Panc1 (cell line): ENCODE measurements at places on chromosomes 11 and 22. TPM values are rescaled to one million over a fixed set of nuclear protein-coding genes. Genes with fewer than 3 reads are reported as not detected.

TSGA10IP gene
- not detected for total RNA-seq

TBX10 gene
- not detected for total RNA-seq

SEPTIN5 gene
- 17.2 TPM for total RNA-seq

KRTAP5-11 gene
- not detected for total RNA-seq

SLC39A13 gene
- 50.2 TPM for total RNA-seq

BTG4 gene
- not detected for total RNA-seq

VSTM5 gene
- not detected for total RNA-seq

IMMP1L gene
- 21.1 TPM for total RNA-seq

C11orf87 gene
- total RNA-seq, result not detected

CFAP300 gene
- 6.4 TPM for total RNA-seq

SYTL2 gene
- total RNA-seq, result 132 TPM

DNAJB7 gene
- total RNA-seq, result not detected

TMEM151A gene
- total RNA-seq, result 11.0 TPM

CSNK2A3 gene
- 2.6 TPM for total RNA-seq

TMA7B gene
- not detected for total RNA-seq

YDJC gene
- total RNA-seq, result 60.6 TPM

MGAT3 gene
- 0.57 TPM for total RNA-seq

PYGM gene
- 0.39 TPM for total RNA-seq

THRSP gene
- not detected for total RNA-seq

POLDIP3 gene
- total RNA-seq, result 46.6 TPM

FGF4 gene
- not detected for total RNA-seq

P2RX3 gene
- not detected for total RNA-seq

SPTBN2 gene
- 7.3 TPM for total RNA-seq

UBASH3B gene
- 55.1 TPM for total RNA-seq

SYT13 gene
- total RNA-seq, result 0.13 TPM

DEUP1 gene
- total RNA-seq, result not detected

STIM1 gene
- total RNA-seq, result 93.6 TPM

ASPHD2 gene
- 0.15 TPM for total RNA-seq

VSIG2 gene
- not detected for total RNA-seq

SAA4 gene
- not detected for total RNA-seq

SAA2 gene
- 4.0 TPM for total RNA-seq

RAB30 gene
- total RNA-seq, result 19.0 TPM

FOLR3 gene
- total RNA-seq, result not detected

CCDC15 gene
- total RNA-seq, result 2.8 TPM

FADS1 gene
- total RNA-seq, result 186 TPM

ASCC2 gene
- total RNA-seq, result 52.0 TPM

DDX25 gene
- total RNA-seq, result 0.15 TPM

SLC37A2 gene
- 0.23 TPM for total RNA-seq

APOA4 gene
- total RNA-seq, result not detected

SEC14L2 gene
- 10.7 TPM for total RNA-seq

PLAAT3 gene
- 32.6 TPM for total RNA-seq

EI24 gene
- 193 TPM for total RNA-seq

LUZP2 gene
- total RNA-seq, result 0.18 TPM

TNKS1BP1 gene
- 94.6 TPM for total RNA-seq

PTGDR2 gene
- not detected for total RNA-seq

ARHGAP20 gene
- 0.05 TPM for total RNA-seq

RAPSN gene
- 1.8 TPM for total RNA-seq

MMP12 gene
- total RNA-seq, result not detected

SERHL2 gene
- total RNA-seq, result 1.6 TPM

MUC2 gene
- 0.08 TPM for total RNA-seq

LARGE2 gene
- 1.4 TPM for total RNA-seq
